Mucosa of descending colon (tissue), 3 donors: ENCODE measurements at places on chromosomes 6 and 20. TPM values are rescaled to one million over a fixed set of nuclear protein-coding genes. Genes with fewer than 3 reads are reported as not detected.

GRCh38 chr6:141956046-141956761 is 176.5 kb upstream of the GJE1 start:
- DNase-seq = no peak

Gene ZNF311
- total RNA-seq = 1.8 TPM

- DNase-seq = no peak
These were observed 128.0 kb upstream of the MCHR2 start for GRCh38 chr6:100121854-100122609.

GRCh38 chr6:40754461-40755045 is 167.4 kb upstream of the LRFN2 start:
- no peak for DNase-seq

GRCh38 chr6:13261464-13261994 is 66.8 kb downstream of the TBC1D7 start:
- DNase-seq = no peak

GRCh38 chr6:164415832-164416563 is 893.4 kb downstream of the C6orf118 start:
- DNase-seq = no peak

- no peak for DNase-seq
These were observed 100.8 kb upstream of the SLC35B3 start for GRCh38 chr6:8536122-8536521.

- no peak for DNase-seq
These were observed 342.2 kb downstream of the CDH26 start for GRCh38 chr20:60300374-60300773.
